ENCODE measurements at places on chromosomes 7 and 10.

DNA sequence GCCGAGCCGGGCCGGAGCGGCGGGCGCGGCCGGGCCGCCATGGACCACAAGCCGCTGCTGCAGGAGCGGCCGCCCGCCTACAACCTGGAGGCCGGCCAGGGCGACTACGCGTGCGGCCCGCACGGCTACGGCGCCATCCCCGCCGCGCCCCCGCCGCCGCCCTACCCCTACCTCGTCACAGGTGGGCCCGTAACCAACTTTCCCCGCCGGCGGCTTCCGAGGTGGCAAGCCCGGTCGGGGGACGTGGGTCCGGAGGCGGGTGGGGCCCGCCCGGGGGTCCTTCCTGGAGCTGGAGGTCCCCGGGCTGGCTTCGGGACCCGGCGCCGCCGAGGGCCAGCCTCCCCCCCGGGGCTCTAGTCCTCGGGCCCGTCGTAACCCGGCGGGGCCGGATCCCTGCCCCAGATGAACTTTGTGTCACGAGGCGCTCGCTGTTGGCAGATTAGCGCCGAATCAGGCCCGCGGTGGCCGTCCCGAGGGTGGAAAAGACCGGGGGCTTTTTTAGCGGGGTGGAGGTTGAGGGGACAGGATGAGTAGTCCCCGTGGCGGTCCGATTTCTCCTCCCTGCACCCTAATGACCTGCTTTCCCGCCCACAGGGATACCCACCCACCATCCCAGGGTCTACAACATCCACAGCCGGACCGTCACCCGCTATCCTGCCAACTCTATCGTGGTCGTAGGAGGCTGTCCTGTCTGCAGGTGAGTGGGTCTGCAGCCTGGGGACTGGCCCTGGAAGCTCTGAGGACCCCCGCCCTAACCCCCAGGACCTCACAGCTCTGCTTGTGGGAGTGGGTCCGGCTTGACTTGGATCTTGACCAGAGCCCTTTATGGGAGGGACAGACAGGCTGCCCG, 496 bp downstream of the BRI3 start:
- no peak for DNase-seq
- H3K4me1 ChIP-seq, result peaks cover 22% of the 10 kb centered on the region
- H3K4me3 ChIP-seq, result peak overlapping the region; percentile 100
- H3K27me3 ChIP-seq, result no peaks in the 10 kb centered on the region
- H3K36me3 ChIP-seq, result no peaks in the 10 kb centered on the region

DNA sequence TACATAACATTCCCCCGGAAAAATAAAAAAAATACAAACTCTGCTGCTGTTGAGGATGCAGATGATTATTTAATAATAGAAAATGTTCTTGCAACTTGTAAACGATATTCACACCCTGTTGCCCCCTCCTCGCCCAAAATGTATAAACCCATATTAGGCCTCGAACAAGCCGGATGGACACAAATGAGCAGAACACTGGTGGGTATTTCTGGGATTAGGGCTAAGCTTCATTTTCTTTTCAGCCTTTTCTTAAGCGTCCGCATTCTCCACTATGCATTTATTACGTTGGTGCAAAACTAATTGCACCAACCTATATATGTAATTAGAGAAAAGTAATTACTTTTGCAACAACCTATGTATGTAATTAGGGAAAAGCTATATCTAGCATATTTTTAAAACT, 349 bp upstream of the GNG11 start:
- no peak overlapping the region for H3K4me3 ChIP-seq
- no peak for DNase-seq
- no peaks in the 10 kb centered on the region for H3K36me3 ChIP-seq
- H3K4me1 ChIP-seq, result peaks cover 15% of the 10 kb centered on the region

- no peaks in the 10 kb centered on the region for H3K36me3 ChIP-seq
- H3K27me3 ChIP-seq, result no peaks in the 10 kb centered on the region
- no peak overlapping the region for H3K27ac ChIP-seq
- DNase-seq, result no peak
- H3K4me3 ChIP-seq, result no peak overlapping the region
Measured at GRCh38 chr10:43867667-43868565, 219.2 kb upstream of the ZNF32 start.

GRCh38 chr7:108135446-108136190, 5.5 kb upstream of the LAMB4 start:
- no peak overlapping the region for H3K27ac ChIP-seq
- no peaks in the 10 kb centered on the region for H3K4me1 ChIP-seq
- H3K4me3 ChIP-seq, result no peak overlapping the region
- no peak for DNase-seq

DNA sequence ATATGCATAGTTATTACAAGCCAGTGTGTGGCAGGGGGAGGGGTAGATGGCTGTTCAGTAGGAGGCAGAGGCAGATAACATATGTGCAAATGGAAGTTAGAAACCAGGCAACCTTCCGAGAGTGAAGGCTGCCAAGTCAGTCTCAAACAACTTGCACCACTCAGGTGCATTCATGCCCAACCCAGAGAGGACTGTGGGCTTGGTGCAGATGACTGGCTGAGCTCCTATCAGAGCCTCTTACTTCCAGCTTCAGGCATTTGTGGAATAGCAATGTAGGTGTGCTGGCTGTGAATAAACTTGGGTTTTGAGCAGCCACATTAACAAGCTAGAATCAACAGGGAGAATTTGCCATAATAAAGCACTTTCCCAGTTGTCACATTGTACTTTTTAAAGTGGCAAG, 789.8 kb downstream of the PHTF2 start:
- no peaks in the 10 kb centered on the region for H3K4me1 ChIP-seq
- no peaks in the 10 kb centered on the region for H3K27me3 ChIP-seq
- H3K4me3 ChIP-seq, result no peak overlapping the region

DNA sequence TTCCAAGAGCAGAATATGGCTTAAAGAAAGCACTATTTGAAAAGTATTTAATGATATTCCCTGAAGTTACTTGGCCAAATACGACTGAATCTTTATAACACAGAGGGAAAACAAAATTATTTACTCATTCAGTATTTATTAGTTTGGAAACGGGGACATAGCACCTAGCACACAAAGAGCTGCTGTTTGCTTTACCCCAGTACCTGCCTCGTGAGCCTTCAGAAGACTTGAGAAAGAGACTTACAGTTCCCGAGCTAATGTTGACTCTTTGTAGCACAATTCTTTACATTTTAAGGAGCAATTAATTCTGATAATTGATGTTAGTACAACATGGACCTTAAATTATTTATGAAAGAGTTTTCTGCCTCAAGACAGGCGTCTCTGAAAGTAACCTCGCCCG, 88.7 kb downstream of the FAM204A start:
- H3K27ac ChIP-seq, result no peak overlapping the region
- no peak for DNase-seq
- peaks cover 98% of the 10 kb centered on the region for H3K27me3 ChIP-seq

- H3K36me3 ChIP-seq, result peaks cover 7% of the 10 kb centered on the region
- H3K4me3 ChIP-seq, result no peak overlapping the region
- DNase-seq, result no peak
- no peaks in the 10 kb centered on the region for H3K27me3 ChIP-seq
- H3K4me1 ChIP-seq, result peaks cover 7% of the 10 kb centered on the region
Measured at GRCh38 chr7:139571651-139572050, 48.2 kb downstream of the CLEC2L start.

DNA sequence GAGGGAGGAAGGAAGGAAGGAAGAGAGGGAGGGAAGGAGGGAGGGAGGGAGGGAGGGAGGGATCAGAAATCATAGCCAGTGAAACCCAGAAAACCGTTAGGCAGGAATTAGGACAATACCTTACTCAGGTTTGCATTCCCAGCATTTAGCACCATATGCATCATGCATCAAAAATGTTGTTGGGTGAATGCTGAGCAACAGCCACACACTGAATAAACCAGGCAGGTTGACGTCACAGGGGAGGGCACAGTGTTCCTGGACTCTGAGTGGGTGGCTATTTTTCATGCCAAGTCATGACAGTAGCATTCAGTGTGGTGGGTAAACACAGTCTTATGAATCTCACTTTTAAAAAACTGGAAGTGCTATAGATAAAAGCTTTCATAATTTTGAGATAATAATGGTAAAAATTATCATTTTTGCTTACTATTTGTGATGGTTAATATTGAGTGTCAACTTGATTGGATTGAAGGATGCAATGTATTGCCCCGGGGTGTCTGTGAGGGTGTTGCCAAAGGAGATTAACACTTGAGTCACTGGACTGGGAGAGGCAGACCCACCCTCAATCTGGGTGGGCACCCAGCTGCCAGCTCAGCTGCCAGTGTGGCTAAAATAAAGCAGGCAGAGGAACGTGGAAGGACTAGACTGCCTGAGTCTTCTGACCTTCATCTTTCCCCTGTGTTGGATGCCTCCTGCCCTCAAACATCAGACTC, 199.1 kb upstream of the PRKCQ start:
- DNase-seq, result no peak
- peaks cover 14% of the 10 kb centered on the region for H3K27me3 ChIP-seq
- peaks cover 8% of the 10 kb centered on the region for H3K4me1 ChIP-seq
- H3K36me3 ChIP-seq, result no peaks in the 10 kb centered on the region

DNA sequence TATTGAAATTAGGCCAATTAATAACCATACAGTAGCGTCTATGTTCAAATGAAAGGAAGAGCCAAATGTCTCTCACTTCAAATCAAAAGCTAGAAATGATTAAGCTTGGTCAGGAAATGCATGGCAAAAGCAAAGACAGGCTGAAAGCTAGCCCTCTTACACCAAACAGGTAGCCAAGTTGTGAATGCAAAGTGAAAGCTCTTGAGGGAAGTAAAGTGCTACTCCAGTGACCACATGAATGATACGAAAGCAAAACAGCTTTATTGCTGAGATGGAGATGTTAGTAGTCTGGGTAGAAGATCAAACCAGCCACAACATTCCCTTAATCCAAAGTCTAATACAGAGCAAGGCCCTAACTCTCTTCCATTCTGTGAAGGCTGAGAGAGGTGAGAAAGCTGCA, 123.8 kb downstream of the TEX36 start:
- H3K4me3 ChIP-seq, result no peak overlapping the region
- H3K4me1 ChIP-seq, result no peaks in the 10 kb centered on the region
- H3K27me3 ChIP-seq, result no peaks in the 10 kb centered on the region

DNA sequence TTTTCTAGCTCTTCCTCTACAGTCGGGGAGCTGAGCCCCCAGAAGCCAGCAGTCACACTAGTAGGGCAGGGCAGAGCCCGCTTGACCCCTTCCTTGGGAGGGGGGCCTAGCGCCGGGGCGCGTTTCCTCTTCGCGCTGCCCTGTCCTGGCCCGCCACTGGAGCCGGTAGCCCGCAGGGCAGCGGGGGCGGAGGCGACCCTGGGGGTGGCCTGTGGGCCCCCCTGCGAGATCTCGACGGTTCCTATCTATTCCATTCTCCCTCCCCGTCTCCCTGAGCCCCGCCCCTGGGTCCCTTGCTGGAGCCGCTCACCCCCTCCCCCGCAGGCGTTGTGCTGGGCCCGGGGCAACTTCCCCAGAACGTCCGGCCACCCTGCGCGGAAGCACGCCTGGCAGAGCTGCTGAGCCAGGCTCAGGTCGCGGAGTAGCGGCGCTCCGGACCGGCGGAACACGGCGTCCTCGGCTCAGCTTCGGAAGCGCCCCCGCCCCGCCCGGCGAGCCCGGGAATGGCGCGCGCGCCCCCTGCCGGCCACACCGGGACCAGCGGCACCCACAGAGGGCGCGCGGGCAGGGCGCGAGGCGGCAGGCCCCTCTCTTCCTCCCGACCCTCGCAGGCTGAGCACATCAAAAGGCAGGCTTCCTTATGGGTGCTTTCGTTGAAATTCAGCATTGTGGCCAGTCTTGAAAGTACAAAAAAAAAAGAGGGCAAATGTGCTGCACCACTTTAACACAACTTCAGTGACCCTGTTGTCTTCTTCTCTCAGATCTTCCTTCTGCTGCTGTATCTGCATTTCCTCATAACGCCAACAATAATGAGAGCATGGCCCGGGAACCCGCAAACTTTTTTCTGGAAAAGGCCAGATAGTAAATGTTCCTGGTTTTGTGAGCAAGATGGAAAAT, 327.6 kb downstream of the TNS3 start:
- no peaks in the 10 kb centered on the region for H3K4me1 ChIP-seq
- no peaks in the 10 kb centered on the region for H3K27me3 ChIP-seq
- peak overlapping the region; percentile 58 for H3K4me3 ChIP-seq
- H3K27ac ChIP-seq, result no peak overlapping the region
- DNase-seq, result peak; percentile 88
- H3K36me3 ChIP-seq, result no peaks in the 10 kb centered on the region

- no peak for DNase-seq
- no peaks in the 10 kb centered on the region for H3K4me1 ChIP-seq
- H3K27me3 ChIP-seq, result no peaks in the 10 kb centered on the region
- no peak overlapping the region for H3K27ac ChIP-seq
Measured at GRCh38 chr7:80540836-80541235, 29.0 kb upstream of the GNAT3 start.

GRCh38 chr10:37314862-37315261, 189.5 kb downstream of the ANKRD30A start:
- DNase-seq, result no peak
- no peak overlapping the region for H3K27ac ChIP-seq
- no peak overlapping the region for H3K4me3 ChIP-seq
- H3K36me3 ChIP-seq, result no peaks in the 10 kb centered on the region

DNA sequence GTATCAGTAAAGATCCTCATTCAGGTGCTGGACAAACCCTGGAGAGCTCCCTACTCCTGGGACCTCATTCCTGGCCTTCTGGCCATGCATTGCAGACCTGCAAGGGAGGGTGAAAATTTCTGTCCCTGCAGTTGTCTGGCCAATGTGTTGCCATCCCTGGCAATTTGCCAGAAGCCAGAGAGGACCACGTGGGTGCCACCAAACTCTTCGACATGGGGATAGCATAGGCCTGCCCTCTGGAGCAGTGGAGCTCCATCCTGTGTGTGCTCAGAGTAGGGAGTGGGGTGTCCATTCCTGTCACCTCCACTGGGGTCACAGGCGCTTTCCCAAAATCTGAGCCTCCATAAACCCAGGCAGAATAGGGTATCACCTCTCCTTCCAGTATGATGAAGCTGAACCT, 31.2 kb downstream of the DMBT1 start:
- no peaks in the 10 kb centered on the region for H3K27me3 ChIP-seq
- no peaks in the 10 kb centered on the region for H3K36me3 ChIP-seq
- H3K27ac ChIP-seq, result no peak overlapping the region
- DNase-seq, result no peak

DNA sequence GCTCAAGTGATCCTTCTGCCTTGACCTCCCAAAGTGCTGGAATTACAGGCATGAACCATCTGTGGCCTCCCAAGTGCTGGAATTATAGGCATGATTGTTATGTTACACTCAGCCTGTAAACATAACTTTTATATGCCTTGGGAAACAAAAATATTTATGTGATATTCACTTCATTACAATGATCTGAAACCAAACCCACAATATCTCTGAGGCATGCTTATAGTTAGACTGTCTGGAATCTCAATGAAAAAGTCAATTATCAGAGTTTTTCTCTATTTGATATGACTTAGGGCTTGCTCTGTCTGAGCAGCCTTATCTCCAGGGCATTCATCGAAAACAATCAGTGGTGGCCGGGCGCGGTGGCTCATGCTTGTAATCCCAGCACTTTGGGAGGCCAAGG, 195.3 kb upstream of the MYO3A start:
- H3K4me1 ChIP-seq, result no peaks in the 10 kb centered on the region
- no peaks in the 10 kb centered on the region for H3K27me3 ChIP-seq
- no peak overlapping the region for H3K4me3 ChIP-seq
- H3K27ac ChIP-seq, result no peak overlapping the region

GRCh38 chr7:64887756-64888508, 15.1 kb upstream of the ZNF273 start:
- H3K4me1 ChIP-seq, result peaks cover 17% of the 10 kb centered on the region
- peaks cover 82% of the 10 kb centered on the region for H3K27me3 ChIP-seq
- H3K36me3 ChIP-seq, result no peaks in the 10 kb centered on the region
- H3K4me3 ChIP-seq, result peak overlapping the region; percentile 33
- DNase-seq, result peak; percentile 41

Data from cardiac muscle cell (in vitro differentiated cells and primary cell).